Stimulated activated CD4-positive, alpha-beta T cell treated with anti-CD3 and anti-CD28 coated beads, Interleukin-15, amount 100 ng/mL, for 1 hour (primary cell): ENCODE measurements at places on chromosomes 5 and 9.

GRCh38 chr5:108730617-108731340 is 16.9 kb upstream of the FER start:
- DNase-seq, result no peak

DNA sequence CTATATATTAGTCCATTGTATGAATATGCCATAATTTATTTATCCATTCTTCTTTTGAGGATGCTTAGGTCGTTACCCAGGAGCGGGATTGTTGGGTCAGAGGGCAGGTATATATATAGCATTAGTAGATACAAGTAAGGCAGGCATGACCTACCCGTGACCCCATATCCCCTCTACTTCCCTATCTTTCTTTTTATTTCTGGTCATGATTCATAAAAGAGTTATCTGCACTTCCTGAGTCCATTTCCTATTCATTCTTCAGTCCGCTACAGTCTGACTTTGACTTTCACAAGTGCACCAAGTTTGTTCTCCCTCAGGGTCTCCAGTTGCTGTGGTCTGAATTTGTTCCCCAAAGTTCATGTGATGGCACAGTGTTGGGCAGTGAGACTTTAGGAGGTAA is 6.9 kb downstream of the RHOBTB3 start:
- no peak for DNase-seq

GRCh38 chr5:32297181-32298058 is 15.3 kb downstream of the MTMR12 start:
- no peak for DNase-seq

DNA sequence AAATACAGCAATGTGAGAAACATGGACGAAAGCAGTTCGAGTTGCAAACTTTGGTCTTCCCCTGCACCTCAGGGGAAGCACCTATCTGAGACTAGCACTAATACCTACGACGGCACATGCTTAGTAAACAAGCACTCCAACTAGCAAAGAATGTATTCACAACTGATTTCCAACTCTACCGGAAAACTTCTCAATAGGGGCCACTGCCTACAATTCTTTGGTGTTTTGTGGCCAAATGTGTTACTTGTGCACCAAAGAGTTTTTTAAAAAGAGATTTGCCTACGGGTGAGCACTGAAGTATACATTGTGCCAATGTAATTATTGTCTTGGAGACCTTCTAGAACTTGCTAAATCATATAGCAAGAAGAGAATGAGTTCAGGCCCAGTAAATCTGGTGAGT is 12.2 kb downstream of the ENC1 start:
- no peak for DNase-seq

DNA sequence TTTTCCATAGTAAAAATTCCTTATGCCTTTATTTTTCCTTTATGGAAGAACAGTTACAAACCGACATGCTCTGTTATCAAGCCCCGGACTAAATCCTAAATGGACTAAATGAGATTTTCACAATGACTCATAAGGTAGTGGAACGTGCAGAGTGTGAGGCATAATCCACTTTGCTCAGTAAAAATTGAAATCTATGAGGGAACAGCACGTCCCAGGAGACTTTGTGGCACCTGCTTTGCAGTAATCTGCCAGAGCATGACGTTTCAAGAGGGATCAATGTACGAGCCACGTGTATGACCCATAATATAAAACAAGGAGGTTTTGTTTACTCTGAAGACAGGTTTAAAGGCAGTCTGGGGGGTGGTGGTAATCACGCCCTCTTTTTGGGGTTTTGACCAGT is 83.8 kb upstream of the GNA14 start:
- no peak for DNase-seq

- no peak for DNase-seq
Measured at GRCh38 chr9:37156205-37156604, 35.8 kb downstream of the ZCCHC7 start.

DNA sequence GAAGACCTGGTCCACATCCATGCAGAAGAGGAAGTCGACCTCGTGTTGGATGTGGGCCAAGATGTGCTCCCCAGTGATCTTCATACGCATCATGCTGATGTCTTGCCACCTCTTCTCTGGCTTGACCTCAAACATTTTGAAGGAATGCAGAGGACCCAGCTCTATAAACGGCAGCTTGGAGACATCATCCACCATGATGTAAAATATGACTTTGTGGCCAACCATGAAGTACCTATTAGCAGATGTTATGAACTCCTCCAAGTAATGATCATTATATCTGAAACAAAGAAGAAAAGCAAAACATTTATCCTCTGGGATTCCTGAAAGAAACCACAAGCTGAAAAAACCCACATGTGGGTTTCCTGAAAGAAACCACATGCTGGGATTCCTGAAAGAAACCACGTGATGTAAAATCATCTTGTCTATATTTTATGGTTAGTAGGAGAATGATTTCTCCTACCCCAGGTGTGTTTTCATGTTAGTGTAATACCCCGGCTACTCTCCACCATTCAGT is 52.3 kb downstream of the GGTA1 start:
- DNase-seq, result no peak

DNA sequence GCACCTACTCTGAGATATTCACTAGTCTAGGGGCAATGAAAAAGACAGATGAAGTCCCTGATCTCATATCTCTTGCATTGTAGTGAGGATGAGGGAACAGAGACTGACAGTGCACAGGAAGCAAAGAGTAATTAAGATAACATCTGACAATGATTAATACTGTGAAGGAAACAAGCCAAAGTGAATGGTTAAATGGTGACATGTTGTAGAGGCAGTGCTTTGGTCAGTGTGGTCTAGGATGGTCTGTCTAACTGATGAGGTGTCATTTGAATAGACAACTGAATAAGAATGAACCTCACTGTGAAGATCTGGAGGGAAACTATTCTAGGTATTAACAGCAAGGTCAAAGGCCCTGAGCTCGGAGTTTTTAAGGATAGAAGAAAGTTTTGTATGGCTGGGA is 333.3 kb upstream of the GRIA1 start:
- DNase-seq, result no peak

- DNase-seq, result no peak
Measured at GRCh38 chr9:7762600-7762999, 37.0 kb downstream of the DMAC1 start.

DNA sequence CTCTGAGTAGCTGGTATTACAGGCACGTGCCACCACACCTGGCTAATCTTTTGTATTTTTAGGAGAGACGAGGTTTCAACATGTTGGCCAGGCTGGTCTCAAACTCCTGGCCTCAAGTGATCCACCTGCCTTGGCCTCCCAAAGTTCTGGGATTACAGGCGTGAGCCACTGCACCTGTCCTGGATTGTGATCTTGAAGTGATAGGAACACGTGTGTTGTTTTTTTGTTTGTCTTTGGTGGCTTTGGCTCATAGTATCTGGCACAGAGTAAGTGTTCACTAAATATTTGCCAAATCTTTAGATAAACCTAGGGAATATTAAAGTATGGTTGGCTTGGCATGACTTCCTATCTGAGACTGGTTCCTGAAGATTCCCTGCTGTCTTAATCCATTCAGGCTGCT is 172.7 kb downstream of the ARHGAP26 start:
- no peak for DNase-seq

DNA sequence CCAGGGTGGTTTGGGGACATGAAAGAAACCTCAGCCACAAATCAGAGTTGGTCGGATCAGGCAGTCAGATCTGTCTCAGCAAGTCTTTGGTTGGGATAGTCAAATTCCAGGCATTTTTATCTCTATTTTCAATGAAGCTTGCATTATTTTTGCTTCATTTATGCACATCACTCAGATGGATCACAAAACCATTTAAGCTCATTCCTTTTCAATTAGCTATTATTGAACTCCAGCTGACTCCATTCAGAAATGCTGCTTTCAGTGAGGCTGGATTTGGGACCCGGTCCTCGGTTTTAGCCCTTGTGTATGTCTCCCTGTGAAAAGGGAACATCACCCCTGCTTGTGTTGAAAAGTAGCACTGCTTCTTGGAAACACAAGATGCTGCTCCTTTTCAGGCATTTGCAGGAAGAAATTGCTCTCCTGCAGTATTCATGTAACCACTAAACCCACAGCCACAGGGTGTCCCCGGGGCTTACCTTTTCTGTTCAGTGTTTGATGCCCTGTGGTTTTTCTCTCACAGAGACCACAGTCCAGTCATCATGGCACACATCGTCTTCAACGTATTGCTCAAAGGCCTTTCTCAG is 232.9 kb downstream of the NFIB start:
- DNase-seq, result no peak

- DNase-seq, result no peak
Measured at GRCh38 chr9:131759017-131759647, 19.3 kb upstream of the RAPGEF1 start.

GRCh38 chr5:135454946-135455345 is 2.8 kb upstream of the TIFAB start:
- no peak for DNase-seq

GRCh38 chr9:12718482-12719026 is 25.4 kb downstream of the TYRP1 start:
- DNase-seq, result no peak

GRCh38 chr5:121429761-121430160 is 421.9 kb upstream of the FTMT start:
- no peak for DNase-seq

DNA sequence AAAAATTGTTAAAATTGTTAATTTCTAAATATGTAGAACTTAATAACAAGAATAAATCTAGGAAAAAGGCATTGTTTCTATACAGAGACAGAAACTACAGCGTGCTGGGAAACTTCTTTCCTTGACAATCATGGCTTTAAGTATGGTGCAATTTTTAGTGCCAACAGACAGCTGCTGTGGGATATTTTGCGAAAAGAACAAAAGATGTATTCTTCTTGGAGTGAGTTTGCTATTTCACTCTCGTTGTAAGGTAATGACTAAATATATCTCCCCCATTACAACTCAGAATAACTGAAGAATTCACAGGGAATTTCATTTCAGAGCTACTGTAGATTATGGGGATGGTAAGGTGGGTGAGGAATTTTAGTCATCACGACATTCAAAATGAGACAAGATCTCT is 2055.0 kb upstream of the ACO1 start:
- DNase-seq, result no peak

DNA sequence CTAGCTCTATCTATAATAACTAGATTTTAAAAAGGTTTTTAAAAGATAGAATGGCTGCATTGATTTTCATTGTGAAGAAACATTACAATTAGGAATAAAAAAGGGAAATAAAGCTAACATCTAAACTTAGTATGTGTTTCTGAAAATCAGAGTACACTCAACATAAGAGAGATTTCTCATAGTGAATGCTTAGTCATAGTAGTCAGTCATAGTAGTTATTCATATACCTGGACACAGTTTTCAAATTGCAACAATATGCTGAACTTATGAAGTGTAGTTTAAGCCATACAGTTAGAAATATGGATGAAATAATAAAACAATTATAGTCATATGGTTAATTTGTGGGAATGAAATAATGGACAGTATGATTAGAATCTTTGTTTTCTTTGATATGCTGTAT is 273.0 kb upstream of the CTNND2 start:
- no peak for DNase-seq

GRCh38 chr5:151810897-151811296 is 39.1 kb downstream of the G3BP1 start:
- no peak for DNase-seq
